A673 (cell line): ENCODE measurements at places on chromosomes 7 and 10. TPM values are rescaled to one million over a fixed set of nuclear protein-coding genes. Genes with fewer than 3 reads are reported as not detected.

The GIMAP4 gene
- not detected in 2 replicates for total RNA-seq

The PNLIPRP1 gene
- total RNA-seq, result not detected in 2 replicates

GRCh38 chr7:46835556-46835955, 746.4 kb downstream of the TNS3 start:
- no peak overlapping the region for H3K4me3 ChIP-seq
- DNase-seq, result no peak
- no peak overlapping the region for H3K27ac ChIP-seq
- no peaks in the 10 kb centered on the region for H3K36me3 ChIP-seq
- H3K4me1 ChIP-seq, result no peaks in the 10 kb centered on the region

- no peaks in the 10 kb centered on the region for H3K4me1 ChIP-seq
- H3K36me3 ChIP-seq, result no peaks in the 10 kb centered on the region
- no peak overlapping the region for H3K4me3 ChIP-seq
- H3K27ac ChIP-seq, result no peak overlapping the region
- no peaks in the 10 kb centered on the region for H3K27me3 ChIP-seq
Observed at GRCh38 chr7:102066476-102066875, 220.2 kb upstream of the SH2B2 start.

DNA sequence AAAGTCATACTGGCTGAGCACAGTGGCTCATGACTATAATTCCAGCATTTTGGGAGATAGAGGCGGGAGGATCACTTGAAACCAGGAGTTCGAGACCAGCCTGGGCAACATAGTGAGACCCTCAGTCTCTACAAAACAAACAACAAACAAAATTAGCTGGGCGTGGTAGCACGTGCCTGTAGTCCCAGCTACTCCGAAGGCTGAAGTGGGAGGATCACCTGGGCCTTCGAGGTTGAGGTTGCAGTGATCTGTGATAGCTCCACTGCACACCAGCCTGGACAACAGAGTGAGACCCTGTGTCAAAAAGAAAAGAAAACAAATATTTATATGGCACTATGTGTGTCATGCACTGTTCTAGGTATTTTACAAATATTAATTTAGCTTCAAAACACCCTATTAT, 94.3 kb downstream of the DNMBP start:
- no peak for DNase-seq
- no peaks in the 10 kb centered on the region for H3K36me3 ChIP-seq
- no peak overlapping the region for H3K27ac ChIP-seq
- H3K4me1 ChIP-seq, result peaks cover 44% of the 10 kb centered on the region
- H3K27me3 ChIP-seq, result no peaks in the 10 kb centered on the region

- DNase-seq, result no peak
- H3K4me3 ChIP-seq, result no peak overlapping the region
- no peaks in the 10 kb centered on the region for H3K36me3 ChIP-seq
- H3K27ac ChIP-seq, result no peak overlapping the region
- no peaks in the 10 kb centered on the region for H3K4me1 ChIP-seq
- H3K27me3 ChIP-seq, result no peaks in the 10 kb centered on the region
Observed at GRCh38 chr7:35657125-35657524, 37.8 kb downstream of the HERPUD2 start.

DNA sequence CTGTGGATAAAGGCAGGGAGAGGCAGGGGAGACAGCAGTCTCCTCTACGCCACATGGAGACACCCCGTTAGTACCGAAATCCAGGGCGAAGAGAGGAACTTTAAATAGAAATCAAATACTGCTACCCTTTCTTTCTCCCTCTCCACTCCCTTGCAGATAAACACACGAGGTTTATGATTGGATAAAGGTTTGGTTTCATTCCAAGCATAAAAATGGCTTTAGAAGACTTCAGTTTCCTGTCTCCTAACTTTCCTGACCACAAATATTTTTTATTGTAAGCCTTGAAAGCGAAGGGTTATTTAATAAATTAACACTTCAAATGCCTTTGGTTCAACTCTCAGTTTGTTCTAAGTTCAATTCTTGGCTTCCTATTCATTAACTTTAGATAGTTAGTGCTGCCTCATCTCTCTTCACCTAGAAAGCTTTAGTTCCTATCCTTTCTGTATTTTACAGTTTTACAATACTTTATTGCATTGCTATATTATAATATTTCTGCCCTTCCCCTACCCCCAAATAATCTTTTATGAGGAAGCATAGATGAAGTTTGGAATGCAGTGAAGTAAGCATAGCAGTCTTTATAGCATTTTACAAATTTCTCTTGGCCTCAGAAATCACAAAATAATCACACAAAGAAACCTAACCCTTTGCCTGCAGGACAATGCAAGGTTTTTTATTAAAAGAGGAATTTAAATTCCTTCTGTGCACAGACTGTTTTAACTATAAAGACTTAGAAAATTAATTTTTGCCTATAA, 31.5 kb upstream of the ARID5B start:
- no peaks in the 10 kb centered on the region for H3K36me3 ChIP-seq
- H3K4me1 ChIP-seq, result peaks cover 39% of the 10 kb centered on the region
- no peaks in the 10 kb centered on the region for H3K27me3 ChIP-seq

GRCh38 chr10:104515678-104516199, 125.4 kb upstream of the SORCS3 start:
- peaks cover 50% of the 10 kb centered on the region for H3K27me3 ChIP-seq
- no peaks in the 10 kb centered on the region for H3K36me3 ChIP-seq
- no peak for DNase-seq
- no peak overlapping the region for H3K27ac ChIP-seq
- no peak overlapping the region for H3K4me3 ChIP-seq
- no peaks in the 10 kb centered on the region for H3K4me1 ChIP-seq

DNA sequence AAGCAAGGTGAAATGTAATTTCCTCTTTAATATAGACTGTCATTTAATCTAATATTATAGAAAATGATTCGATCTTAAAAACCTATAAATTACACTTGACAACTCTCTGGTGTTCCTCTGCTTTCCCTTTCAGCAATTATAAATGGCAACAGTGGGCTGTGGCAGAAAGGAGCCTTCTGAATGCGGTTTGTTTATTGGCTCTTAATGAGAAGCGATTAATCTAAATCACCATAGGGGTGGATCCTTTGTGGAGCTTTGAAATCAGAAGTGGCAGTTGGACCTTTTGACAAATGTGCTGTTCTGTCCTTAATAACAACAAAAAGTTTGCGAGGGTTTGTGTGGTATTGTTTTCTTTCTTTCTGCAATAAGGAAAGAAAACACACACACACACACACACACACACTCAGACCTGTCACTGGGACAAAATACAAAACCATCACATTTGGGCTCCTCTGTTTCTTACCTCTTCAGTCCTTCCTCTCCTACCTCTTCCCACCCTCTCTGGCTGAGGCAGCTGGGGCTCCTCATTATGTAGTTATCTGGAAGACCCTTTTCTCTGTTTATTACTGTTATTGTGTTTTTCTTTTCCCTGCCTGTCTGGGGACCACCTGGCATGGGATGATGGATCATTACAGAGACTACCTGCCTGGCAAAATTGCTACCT, 316.2 kb downstream of the SORCS3 start:
- H3K27ac ChIP-seq, result no peak overlapping the region
- H3K27me3 ChIP-seq, result peaks cover 43% of the 10 kb centered on the region
- no peaks in the 10 kb centered on the region for H3K36me3 ChIP-seq
- no peaks in the 10 kb centered on the region for H3K4me1 ChIP-seq
